ENCODE measurements at places on chromosomes 2 and 18. TPM values are rescaled to one million over a fixed set of nuclear protein-coding genes. Genes with fewer than 3 reads are reported as not detected.

GAREM2 gene
- total RNA-seq, result 20.8 TPM

- H3K36me3 ChIP-seq, result peaks cover 15% of the 10 kb centered on the region
- peaks cover 17% of the 10 kb centered on the region for H3K4me1 ChIP-seq
- H3K27ac ChIP-seq, result no peak overlapping the region
- H3K4me3 ChIP-seq, result no peak overlapping the region
Observed at GRCh38 chr2:54962935-54963440, 87.3 kb downstream of the RTN4 start.

- no peak for DNase-seq
- peaks cover 28% of the 10 kb centered on the region for H3K27me3 ChIP-seq
- H3K4me1 ChIP-seq, result peaks cover 35% of the 10 kb centered on the region
- H3K36me3 ChIP-seq, result no peaks in the 10 kb centered on the region
Observed at GRCh38 chr2:60553495-60554073, at the start of gene BCL11A. Gene BCL11A (minus strand): TSS chr2:60553654. CDS start chr2:60553270, 384 bp downstream.

SERPINB10 gene
- not detected for total RNA-seq

DNA sequence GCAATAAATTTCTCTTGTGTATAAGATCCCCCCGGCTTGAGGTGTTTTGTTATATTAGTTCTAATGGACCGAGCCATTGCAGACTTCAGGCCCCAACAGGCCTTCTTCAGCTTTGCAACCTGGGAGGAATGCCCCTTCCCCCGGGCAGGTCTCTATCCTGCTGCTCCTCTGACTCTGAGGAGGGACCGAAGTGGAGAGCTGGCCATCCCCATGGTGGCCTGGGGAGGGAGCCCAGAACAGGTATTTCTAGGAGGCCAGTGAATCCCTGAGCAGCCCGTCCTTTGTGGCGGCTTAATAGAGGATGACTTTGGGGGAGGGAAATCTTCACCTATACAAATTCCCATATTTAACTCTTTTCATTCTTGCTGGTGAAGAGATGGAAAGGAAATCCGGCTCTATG lies 715.8 kb upstream of the SOX11 start:
- H3K4me1 ChIP-seq, result no peaks in the 10 kb centered on the region
- no peak overlapping the region for H3K4me3 ChIP-seq
- no peak overlapping the region for H3K27ac ChIP-seq
- peaks cover 2% of the 10 kb centered on the region for H3K27me3 ChIP-seq
- H3K36me3 ChIP-seq, result no peaks in the 10 kb centered on the region

SPC25 gene
- total RNA-seq, result 5.6 TPM

DNA sequence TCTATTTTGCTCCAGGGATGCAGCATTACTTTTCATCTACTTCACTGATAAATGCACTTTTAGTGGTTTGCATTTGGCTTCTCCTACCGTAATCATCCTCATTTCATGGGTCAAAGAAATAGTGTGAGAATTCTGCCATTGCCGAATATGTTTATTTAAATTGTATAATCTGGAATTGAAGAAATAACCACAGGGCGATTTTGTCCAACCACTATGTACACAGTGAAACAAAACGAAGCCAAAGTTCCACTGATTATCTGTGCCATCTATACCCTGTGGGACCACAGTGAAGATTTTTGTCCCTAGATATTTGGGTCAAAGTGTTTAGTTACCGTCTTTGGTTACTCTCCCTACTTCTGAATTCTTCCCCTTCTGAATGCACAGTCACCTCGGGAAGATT lies 888.6 kb upstream of the NRXN1 start:
- no peak overlapping the region for H3K4me3 ChIP-seq
- H3K36me3 ChIP-seq, result no peaks in the 10 kb centered on the region
- no peak overlapping the region for H3K27ac ChIP-seq
- no peak for DNase-seq
- H3K27me3 ChIP-seq, result no peaks in the 10 kb centered on the region
- H3K4me1 ChIP-seq, result peaks cover 9% of the 10 kb centered on the region

DNA sequence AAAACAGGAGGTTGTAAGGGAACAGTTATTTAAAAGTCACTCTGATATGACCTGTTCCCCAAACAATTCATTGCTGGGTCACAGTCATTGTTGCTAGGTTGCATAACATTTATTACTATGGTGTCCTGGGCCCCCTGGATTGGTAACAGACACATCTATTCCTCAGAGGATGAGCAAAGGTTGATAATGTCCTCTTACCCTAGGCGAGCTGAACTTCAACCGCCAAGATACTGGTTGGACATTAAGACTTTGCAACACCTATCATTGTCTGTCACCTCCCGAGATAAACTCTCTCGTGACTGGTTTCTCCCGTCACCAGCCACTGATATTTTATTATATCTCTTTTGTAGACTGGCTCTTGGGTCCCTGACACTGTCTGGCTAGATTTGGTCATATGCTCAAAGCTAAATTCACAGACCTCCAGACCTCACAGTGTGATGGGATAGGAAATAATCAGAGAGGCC lies 361.3 kb downstream of the ZNF521 start:
- H3K4me1 ChIP-seq, result peaks cover 30% of the 10 kb centered on the region
- H3K27me3 ChIP-seq, result no peaks in the 10 kb centered on the region
- no peak overlapping the region for H3K27ac ChIP-seq
- DNase-seq, result no peak
- no peaks in the 10 kb centered on the region for H3K36me3 ChIP-seq

OXER1 gene
- total RNA-seq, result not detected

DNA sequence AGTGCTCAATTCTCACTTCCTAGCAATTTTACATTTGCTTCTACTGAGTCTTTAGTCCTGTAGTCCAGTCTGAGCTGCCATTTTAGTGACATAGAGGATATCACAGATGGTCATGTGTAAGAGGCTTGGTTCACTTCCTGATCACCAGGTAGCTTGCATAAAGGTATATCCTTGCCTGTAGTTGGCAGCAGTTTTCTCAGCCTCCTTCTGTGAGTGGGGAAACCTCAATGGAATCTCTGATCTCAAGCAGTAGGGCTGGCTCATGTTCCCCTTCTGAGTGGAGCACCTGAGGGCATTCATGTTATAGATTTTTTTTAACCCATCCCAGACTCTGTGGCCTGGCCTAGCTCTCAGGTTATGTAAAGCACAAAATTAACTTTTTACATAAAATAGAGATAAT lies 278.4 kb downstream of the RDH14 start:
- no peak overlapping the region for H3K4me3 ChIP-seq
- no peak overlapping the region for H3K27ac ChIP-seq
- H3K4me1 ChIP-seq, result no peaks in the 10 kb centered on the region

GPAT2 gene
- not detected for total RNA-seq

Measured in osteocyte (in vitro differentiated cells).